Osteoblast (primary cell): ENCODE measurements at places on chromosomes 7 and 10. TPM values are rescaled to one million over a fixed set of nuclear protein-coding genes. Genes with fewer than 3 reads are reported as not detected.

- H3K4me3 ChIP-seq = no peak overlapping the region
- H3K4me1 ChIP-seq = no peaks in the 10 kb centered on the region
- peaks cover 19% of the 10 kb centered on the region for H3K27me3 ChIP-seq
- H3K27ac ChIP-seq = no peak overlapping the region
Observed at GRCh38 chr7:129076886-129077285, 22.0 kb upstream of the TNPO3 start.

DNA sequence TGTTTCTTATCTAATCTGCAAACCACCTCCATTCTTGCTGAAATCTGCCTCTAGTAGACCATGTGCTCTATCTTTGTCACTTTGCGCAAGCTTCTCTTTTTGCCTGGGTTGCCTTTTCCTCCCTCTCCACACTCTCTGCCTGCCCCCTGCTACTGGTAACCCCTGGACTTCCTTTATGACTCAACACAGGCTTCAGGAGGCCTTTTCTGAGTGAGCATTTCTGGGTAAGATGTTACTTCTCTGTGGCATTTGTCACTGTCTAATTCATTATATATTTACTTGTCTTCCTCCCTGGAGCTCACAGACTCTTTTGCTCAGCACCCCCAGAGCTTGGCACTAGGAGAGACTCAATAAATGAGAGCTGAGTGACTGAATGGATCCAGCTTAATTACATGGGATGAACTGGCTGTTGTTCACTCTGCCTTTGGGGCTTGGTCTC lies 8.4 kb downstream of the GOLGA7B start:
- H3K4me3 ChIP-seq = no peak overlapping the region
- peak; percentile 19 for DNase-seq
- no peak overlapping the region for H3K27ac ChIP-seq
- H3K4me1 ChIP-seq = no peaks in the 10 kb centered on the region
- H3K36me3 ChIP-seq = no peaks in the 10 kb centered on the region

The PRLHR gene
- total RNA-seq = not detected in 2 replicates

DNA sequence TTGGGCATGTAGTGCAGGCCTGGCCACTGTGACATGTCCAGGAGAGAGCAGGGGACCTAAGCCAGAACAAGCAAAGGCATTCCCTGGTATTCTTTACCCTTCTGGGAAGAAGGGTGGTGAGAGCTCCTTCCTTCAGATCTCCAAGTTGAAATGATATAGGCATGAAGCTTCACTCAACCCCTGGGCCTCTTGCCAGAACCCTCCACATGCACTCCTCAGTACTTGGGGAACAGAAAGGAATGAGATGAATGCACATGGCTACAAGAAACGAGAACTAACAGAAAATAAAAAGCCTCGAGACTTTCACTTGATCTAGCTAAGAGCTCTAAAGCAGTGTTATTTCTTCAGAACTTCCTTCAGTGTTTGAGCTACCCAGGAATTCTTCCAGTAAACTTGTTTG lies 262.2 kb downstream of the ETV1 start:
- H3K27me3 ChIP-seq = no peaks in the 10 kb centered on the region
- H3K36me3 ChIP-seq = no peaks in the 10 kb centered on the region
- H3K4me3 ChIP-seq = no peak overlapping the region
